ENCODE measurements at places on chromosomes 12 and 14.

DNA sequence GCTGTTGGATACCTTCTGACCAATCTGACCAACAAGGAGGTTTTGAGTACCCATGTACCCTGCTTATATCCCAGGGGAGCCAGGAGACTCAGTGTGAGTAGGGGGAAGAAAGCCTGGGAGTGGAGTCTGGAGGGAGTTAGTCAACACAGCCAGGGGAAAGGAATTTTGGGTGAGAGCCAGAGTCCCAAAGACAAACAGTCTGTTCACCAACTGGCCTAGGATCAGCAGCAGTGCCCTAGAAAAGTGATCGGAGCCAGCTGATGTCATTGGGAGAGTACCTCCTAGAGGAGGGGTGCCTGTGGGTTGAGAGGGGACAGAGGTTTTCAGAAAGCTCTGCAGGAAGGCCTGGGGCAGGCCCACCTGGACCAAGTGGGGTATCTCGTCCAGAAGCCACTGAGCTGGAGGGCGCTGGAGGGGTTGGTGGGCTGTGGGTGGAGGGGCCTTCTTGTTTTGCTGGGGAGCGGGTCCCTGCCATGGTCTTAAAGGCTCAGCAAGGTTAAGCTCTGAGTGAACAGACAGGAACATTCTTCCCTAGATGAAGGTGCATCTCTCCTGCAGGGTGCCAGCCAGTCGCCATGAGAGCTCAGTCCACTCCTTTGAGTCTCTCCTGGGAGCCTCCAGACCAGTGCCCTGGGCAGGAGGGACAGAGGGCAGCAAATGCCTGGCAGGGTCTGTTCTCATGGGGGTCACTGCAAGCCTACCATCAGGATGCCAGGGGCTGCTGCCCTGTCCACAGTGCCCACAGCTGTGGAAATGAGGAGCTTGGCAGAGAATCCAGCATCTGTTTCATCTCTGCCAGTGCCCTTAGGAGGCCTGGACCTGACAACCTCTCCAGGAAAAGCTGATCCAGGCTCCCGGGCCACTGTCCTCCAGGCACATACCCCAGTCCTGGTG, 63.6 kb downstream of the CHGA start:
- no peak for DNase-seq
- no peak overlapping the region for H3K27ac ChIP-seq
- no peaks in the 10 kb centered on the region for H3K4me1 ChIP-seq
- H3K36me3 ChIP-seq: peaks cover 10% of the 10 kb centered on the region
- H3K4me3 ChIP-seq: no peak overlapping the region

DNA sequence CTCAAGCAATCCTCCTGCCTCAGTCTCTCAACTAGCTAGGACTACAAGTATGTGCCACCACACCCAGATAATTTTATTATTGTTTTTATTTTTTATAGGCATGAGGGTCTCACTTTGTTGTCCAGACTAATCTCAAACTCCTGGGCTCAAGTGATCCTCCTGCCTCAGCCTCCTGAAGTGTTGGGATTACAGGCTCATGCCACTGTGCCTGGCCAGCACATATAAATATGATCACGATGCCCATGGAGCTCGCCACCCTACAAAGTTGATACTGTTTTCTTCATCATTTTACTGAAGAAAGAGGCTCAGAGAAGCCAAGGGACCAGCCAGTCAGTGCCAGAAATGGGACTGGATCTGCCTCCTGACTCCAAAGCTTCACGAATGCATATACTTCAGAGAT, 53.1 kb downstream of the NFKBIA start:
- H3K27ac ChIP-seq: no peak overlapping the region
- no peaks in the 10 kb centered on the region for H3K36me3 ChIP-seq
- DNase-seq: no peak
- no peaks in the 10 kb centered on the region for H3K27me3 ChIP-seq

- no peaks in the 10 kb centered on the region for H3K36me3 ChIP-seq
- H3K4me1 ChIP-seq: no peaks in the 10 kb centered on the region
- H3K4me3 ChIP-seq: no peak overlapping the region
- no peak overlapping the region for H3K27ac ChIP-seq
- peaks cover 5% of the 10 kb centered on the region for H3K27me3 ChIP-seq
Observed at GRCh38 chr12:1553987-1554982, 40.1 kb downstream of the FBXL14 start.

DNA sequence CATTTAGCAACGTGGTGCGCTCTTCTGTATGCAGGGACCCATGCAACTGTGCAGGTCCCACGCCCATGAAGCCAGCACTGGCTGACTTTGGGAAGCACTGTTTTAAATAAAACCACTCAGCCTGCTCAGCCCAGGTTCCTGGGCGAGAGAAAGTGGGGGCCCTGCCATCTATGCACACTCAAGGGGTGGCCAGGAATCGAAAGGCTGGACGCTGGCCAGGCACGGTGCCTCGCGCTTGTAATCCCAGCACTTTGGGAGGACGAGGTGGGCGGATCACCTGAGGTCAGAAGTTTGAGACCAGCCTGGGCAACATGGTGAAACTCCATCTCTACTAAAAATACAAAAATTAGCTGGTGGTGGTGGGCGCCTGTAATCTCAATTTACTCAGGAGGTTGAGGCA, 179.9 kb upstream of the TBX3 start:
- no peak overlapping the region for H3K27ac ChIP-seq
- no peak overlapping the region for H3K4me3 ChIP-seq
- no peak for DNase-seq
- no peaks in the 10 kb centered on the region for H3K36me3 ChIP-seq
- no peaks in the 10 kb centered on the region for H3K27me3 ChIP-seq
- H3K4me1 ChIP-seq: no peaks in the 10 kb centered on the region

GRCh38 chr14:62947301-62947700, 98.0 kb downstream of the KCNH5 start:
- H3K27me3 ChIP-seq: no peaks in the 10 kb centered on the region
- no peaks in the 10 kb centered on the region for H3K4me1 ChIP-seq
- H3K27ac ChIP-seq: no peak overlapping the region
- no peak for DNase-seq

DNA sequence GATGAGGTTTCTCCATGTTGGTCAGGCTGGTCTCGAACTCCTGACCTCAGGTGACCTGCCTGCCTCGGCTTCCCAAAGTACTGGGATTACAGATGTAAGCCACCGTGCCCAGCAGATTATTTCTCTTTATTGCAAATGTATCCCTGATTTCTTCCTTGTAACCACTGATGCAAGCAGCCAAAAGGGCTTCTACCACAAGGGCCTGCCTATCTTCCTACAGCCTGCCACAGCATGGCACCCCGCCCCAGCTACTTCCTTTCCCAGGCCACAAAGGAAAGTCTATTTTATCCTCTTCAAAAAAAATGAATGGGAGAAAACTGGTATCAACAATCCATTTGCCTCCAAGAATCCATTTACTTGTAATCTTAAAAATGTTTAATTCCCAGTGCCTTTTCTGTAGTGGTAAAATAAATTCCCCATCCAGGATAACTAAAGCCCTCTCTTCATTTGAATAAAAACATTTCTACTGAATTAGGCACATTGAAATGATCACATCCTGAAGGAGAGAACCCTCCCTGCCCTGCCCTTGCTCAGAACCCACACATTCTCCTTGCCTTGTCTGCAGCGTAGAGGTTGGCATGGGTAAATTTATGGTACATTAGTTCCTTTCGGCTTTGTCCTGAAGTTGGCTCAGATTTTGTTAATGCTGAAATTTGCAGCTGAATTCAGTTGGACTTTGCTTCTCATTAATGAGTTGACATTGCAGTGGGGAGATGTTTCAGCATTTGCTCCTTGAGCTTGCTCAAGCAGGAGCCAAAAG, 19.2 kb downstream of the GPHB5 start:
- H3K4me3 ChIP-seq: no peak overlapping the region
- H3K27me3 ChIP-seq: peaks cover 6% of the 10 kb centered on the region
- peaks cover 9% of the 10 kb centered on the region for H3K4me1 ChIP-seq
- no peak overlapping the region for H3K27ac ChIP-seq
- no peaks in the 10 kb centered on the region for H3K36me3 ChIP-seq

DNA sequence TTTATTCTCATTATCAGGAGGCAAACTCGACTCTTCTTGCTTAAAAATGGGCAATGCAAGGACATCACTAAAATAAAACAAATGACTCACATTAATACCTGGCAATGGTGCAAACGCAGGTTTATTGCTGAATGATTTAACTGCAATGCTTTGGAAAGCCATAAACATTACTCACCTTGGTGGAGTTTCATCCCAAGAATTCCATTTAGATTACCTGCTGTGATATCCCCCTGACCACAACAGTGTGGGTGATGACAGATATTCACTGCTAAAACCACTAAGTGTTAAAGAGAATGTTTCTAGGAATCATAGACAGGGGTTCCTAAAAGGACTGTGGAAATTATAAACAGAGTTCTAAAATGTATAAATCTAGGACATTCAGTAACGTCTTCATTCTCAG, 35.3 kb upstream of the CSRNP2 start:
- no peaks in the 10 kb centered on the region for H3K27me3 ChIP-seq
- H3K27ac ChIP-seq: no peak overlapping the region
- peaks cover 6% of the 10 kb centered on the region for H3K4me1 ChIP-seq
- no peak for DNase-seq

- no peak overlapping the region for H3K27ac ChIP-seq
- no peaks in the 10 kb centered on the region for H3K36me3 ChIP-seq
- no peaks in the 10 kb centered on the region for H3K27me3 ChIP-seq
- no peaks in the 10 kb centered on the region for H3K4me1 ChIP-seq
Observed at GRCh38 chr12:527729-528128, 68.0 kb downstream of the B4GALNT3 start.

DNA sequence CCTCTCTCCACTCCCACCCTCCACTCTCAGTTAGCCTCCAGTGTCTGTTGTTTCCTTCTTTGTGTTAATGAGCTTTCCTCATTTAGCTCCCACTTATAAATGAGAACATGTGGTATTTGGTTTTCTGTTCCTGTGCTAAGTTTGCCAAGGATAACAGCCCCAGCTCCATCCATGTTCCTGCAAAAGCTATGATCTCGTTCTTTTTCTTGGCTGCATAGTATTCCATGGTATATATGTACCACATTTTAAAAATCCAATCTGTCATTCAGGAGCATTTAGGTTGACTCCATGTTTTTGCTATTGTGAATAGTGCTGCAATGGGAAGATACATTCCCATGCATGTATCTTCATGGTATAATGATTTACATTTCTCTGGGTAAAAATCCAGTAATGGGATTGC, 2.8 kb upstream of the WASHC4 start:
- peaks cover 27% of the 10 kb centered on the region for H3K4me1 ChIP-seq
- H3K27ac ChIP-seq: no peak overlapping the region
- peaks cover 3% of the 10 kb centered on the region for H3K36me3 ChIP-seq
- no peak overlapping the region for H3K4me3 ChIP-seq
- no peak for DNase-seq
- H3K27me3 ChIP-seq: peaks cover 32% of the 10 kb centered on the region

DNA sequence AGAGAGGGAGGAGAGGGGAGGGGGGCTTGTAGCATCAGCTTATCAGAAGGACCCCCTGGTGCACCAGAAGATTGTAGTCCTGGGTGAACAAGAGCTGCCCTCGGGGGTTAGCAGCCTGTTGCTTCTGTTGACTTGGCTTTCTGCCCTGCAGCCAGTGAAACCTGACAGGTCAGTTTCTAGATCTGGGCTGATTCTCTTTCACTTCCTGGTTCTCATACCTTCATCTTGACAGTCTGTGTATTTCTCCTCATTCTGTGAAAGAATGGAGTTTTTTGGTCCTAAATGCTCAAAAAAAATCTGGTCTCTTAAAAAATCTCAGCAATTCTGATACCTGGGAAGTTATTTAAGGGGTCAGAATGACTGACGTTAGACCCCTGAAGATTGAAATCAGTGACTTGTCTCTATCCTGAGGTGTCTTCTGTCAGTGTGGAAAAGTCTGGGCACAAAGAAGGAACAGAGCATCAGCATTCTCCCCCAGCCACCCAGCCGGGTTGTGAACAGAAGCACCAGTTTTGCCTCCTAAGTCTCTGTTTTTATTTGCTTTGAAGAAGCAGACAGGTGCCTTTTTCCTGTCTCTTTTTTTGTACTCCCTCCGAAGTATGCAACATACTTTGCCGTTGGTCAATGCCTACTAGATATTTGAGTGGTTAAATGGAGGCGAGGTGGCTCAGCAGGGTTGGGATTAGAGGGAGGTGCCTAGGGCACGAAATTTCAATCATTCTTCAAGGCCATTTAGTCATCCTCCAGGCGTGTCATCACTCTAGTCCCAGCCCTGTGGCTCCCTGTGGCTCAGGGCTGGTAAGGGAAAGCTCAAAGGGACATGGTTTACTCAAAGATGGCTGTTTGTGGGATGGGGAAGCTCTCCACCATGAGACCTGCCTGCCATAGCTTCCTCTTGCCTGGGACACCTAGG, 24.0 kb downstream of the TTC9 start:
- peak overlapping the region; percentile 52 for H3K27ac ChIP-seq
- peaks cover 40% of the 10 kb centered on the region for H3K4me1 ChIP-seq
- DNase-seq: no peak

DNA sequence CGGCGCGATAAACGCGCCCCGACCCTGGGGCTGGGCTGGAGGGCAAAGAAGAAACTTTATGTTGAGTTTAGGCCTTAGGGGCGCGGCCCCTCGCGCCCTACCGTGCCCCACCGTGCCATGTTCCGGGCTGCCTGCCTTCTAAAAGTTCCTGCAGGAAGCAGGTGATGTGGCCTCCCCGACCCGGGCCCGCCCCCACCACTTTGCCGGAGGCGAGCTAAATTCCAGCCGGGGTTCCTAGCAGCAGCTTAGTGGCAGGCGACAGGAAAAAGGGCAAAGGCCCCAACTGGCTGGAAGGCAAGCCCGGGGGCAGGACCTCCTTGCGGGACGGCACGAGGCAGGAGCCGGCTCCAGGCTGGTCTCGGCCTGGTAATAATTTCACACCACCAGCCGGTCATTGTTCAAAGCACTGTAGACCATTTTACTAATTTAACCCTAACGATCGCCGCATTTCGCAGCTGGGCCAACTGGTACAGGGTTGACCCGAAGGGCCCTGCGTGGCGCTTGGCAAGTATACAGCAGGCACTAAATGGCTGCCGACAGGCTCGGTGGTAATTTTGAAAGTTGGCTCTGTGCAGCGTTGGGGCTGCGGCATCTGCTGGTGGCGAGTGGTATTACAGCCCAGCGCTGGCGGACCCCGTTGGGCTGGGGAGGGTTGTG, 895 bp upstream of the CCDC88C start:
- H3K36me3 ChIP-seq: peaks cover 33% of the 10 kb centered on the region
- H3K27ac ChIP-seq: peak overlapping the region; percentile 80
- H3K27me3 ChIP-seq: no peaks in the 10 kb centered on the region
- DNase-seq: peak; percentile 71
- peaks cover 30% of the 10 kb centered on the region for H3K4me1 ChIP-seq

Data from T-helper 2 cell treated with Interferon-gamma antibody and Interleukin-4, amounts not matched to agents 5 μg/mL and 100 μg/mL, for 36 hours (primary cell).